ENCODE measurements at places on chromosomes 7 and 10.

- DNase-seq, result no peak
Observed at GRCh38 chr7:20358762-20359282, 28.1 kb downstream of the ITGB8 start.

GRCh38 chr7:134740376-134740775 is 39.1 kb upstream of the CALD1 start:
- DNase-seq, result no peak

DNA sequence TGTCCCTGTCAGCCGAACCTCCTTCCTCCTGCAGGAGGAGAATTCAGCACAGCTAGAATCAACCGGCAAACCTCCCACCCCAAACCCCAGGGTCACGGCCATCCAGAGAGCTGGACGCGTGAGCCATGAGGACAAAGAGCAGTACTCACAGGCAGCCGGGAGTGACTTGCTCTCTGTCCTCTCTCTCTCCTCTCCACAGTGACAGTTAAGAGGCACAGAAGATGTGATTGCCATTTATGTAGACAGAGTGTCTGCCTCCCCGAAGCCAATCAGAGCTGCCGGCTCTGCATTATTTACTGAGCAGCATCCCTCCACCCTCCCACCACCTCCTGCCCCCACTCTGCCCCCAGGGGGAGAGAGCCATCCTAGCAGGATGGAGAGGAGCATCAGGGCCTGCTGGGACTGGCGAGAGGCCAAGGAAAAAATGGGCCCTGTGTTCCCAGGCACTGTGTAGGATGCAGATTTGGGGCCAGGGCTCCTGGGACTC is 4.3 kb downstream of the DDC start:
- no peak for DNase-seq

DNA sequence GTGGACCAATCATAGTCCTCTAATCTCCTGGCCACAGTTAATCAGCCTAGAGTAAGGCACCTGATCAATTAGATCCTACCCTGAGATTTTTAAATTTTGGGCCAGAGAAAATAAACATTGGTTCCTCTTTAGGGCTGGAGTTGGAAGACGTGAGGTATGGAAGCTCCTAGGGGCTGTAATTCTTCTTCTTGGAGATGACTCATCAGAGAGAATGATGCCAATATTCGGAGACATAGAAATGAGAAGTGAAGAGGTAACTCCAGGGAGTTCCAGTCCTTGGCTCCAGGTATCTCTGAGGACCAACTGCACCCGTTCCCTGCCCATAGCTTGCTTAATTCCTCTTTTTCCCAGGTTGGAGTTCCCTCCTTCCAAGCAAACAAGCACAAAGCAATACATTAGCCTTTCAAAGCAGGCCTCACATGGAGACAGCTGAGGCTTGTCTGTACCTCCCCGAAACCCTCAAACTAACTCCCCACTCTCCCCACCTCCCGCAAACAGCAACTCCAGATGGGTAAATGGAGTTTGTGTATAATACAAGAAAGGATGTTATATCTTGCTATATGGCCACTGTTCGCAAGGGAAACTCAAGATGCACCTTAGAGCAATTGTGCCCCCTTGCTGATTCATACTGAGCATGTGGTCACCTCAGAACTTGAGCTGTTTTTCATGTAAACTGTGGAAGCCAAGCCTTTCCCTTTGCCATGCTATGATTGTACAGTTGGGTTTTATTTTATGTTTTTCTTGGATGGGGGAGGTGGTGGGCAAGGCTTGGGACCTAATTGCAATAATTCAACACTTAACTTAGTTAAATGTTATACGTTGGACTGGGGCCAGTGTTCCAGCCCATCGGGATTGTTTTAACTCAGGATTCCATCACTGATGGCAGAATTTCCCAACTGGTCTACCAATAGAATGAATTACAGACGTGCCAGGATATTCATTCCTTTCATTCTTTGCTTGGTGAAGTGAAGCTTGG is 29.3 kb downstream of the PIK3AP1 start:
- DNase-seq, result no peak

DNA sequence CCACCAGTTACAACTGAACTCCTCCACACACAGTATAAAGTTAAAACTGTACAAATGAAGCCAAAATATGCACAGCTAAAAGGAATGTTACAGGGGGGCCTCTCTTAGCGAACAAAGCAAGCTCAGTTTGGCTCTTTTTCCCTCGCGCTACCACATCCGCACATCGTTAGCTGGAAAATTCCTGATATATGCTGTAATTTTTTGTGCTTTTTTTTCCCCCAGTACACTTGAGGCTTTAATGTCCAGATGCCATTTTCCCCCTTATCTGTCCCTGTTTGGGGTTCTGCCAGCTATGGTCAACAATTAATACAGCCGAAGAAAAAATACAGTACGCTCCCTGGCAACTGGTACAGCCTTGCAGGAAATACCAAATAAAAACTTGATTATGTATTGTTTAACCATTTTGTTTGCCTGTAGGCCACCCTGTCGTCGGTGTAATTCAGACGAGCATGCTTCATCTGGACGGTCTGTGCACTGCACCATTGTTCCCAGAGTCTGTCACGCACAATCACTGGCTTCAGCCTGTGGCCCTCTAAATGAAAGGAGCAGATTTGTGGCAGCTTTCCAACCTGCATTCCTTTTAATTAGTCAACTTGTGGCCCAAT is 108.1 kb upstream of the FAM133B start:
- DNase-seq, result no peak

DNA sequence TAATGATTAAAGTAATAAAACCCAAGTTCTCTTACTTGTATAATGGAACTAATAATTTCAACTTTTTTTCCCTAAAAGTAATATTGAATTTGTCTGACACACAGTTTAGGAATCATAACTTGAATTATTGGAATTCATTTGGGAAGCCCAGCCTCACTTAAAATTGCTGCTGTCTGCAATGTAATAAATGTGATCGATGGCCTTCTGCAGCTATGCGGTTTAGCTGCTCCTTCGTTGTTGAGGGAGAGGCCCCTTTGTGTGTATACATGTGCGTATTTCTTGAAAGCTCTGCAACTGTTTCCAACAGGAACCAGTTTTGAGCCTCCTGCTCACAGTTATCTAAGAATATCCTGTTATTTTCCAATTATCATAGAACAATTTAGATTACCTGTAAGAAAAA is 152.5 kb downstream of the AKR1D1 start:
- no peak for DNase-seq

GRCh38 chr10:60130130-60130579 is 223.8 kb upstream of the CCDC6 start:
- no peak for DNase-seq

- no peak for DNase-seq
Observed at GRCh38 chr10:670990-671389, 18.5 kb downstream of the DIP2C start.

- no peak for DNase-seq
Observed at GRCh38 chr7:116672596-116673456, 830 bp downstream of the MET start.

DNA sequence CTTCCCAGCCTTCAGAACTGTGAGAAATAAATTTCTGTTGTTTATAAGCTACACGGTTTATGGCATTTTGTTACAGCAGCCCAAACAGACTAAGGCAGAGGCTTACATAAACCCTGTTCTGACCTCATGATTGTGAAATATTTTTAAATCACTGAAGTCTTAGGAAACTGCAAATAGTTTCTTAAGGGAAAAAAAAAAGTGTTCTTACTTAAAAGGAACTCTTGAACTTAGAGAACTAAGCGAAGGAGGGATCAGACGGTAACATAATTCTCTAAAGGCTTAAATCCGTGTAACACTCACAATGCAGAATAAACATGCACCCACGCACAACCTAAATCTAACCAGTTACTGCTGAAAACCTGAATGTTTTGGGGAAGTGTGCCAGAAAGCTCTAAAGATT is 749.1 kb upstream of the LRRTM3 start:
- no peak for DNase-seq

DNA sequence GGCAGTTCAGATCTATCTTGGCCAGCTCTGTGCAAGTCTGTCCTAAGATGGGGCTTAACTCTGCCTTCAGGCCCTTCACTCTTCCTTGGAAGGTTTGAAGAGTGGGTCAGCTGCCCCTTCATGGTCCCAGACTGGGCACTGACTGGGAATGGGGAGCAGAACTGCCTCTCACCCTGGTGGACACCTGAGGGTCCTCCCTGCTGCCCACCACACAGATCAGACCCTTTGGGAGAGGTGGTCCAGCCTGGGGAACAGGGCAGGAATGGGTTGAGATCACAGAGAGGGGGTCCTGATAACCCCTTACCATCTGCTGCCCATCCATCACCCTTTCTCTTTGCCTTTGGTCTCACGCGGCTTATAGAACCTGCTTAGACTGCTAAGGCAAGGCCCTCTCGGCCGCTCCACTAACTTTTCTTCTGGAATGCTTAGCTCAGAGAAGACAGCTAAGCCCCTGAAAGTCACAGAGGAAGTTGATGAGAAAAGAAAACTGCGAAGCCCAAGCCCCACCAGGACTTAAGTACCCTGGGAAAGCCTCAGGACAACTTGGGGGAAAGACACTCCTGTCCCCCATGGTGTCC is 402 bp upstream of the CDHR1 start:
- no peak for DNase-seq

DNA sequence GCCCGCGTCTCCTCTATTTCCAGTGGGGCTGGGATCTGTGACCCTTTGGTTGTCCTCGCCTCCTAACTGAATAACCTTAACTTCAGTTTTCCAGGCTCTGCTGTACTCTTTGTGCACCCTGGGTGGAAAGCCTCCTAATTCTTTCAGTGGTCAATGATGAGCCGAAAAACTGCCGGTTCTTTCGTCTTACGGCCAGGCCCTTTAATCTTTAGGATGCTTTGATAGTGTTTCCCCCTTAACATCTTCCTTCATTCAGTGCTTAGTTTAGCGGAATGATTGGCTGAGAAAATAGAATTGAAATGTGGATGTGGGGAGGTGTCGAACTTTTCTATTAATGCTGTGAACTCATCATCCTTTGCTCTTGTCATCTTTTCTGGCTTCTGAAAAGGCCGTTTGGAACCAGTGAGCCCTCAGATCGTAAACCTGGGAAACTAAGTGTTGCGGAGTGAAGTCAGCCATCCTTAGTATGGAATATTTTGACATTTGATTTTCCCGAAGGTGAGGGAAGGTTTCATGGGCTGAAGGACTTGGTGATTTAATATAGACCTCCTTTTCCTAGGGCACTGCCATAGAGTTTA is 847 bp downstream of the GARS1 start:
- no peak for DNase-seq

- no peak for DNase-seq
Observed at GRCh38 chr7:126177782-126178181, 1075.0 kb downstream of the GRM8 start.

DNA sequence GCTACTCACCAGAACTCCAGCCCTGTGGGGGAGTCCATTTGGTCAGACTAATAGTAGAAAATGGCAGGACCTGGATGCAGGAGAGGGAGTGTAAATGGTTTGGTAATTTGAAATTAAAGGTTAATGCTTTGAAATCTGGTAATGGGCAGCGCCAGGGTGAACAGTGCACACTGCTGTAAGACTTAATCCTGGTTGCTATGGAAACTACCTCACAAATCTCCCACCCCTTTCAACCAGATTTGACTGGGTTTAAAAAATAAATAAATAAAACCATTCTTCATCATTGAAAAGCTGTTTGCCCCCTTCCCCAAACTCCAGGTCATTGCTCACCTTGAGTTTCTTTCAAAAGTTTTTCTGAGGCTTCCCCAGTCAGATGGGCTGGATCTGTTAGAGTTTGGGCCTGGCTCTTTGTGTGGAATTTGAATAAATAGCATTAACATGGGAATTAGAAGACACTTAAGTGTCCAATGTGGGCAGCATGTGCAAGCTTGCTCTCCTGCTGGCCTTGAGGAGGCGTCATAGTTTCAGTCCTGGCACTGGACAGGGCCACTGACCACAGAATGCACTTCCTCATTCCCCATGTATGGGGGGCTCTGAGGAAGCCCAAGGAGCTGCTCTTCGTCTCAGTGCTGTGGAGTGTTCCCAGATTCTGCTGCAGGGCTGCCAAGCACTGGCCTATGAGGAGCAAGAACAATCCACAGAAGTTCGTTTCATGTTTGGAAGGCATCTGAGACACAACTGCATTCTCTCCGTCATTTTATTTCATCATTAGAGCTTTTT is 90.7 kb downstream of the LRRC4 start:
- no peak for DNase-seq

DNA sequence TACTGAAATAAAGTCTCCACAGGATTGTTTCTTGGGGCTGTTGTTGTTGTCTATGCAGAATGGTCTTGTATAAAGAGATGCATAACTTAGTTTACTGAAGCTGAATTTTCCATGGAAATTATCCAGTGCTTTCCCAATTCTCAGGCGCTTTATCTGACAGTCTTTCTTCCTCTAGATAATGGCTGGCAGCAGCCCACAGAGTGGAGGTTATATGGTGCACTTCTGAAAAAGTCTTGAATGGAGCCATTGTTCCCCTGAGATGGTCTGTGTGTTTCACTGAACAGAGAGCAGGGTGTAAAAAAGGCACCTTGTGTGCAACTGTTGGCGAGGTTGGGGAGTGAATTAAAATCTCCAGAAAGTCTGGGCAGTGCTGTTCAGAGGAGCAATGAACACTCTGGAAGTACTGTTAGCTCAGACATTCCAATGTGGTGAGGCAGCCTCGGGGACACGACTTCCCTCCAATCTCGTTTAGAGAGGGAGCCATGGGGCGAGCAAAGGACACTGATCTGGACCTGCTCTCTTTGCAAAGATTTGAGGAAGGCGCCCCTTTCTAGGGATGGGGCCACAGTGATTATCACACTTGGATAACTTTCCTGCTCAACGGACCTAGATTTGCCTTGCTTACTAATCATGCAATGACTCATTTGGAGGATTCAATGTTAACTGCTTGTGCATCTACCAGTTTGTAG is 2.0 kb upstream of the PLCE1 start:
- DNase-seq, result no peak

- no peak for DNase-seq
Observed at GRCh38 chr10:114519306-114519669, 115.0 kb upstream of the AFAP1L2 start.

GRCh38 chr10:113111900-113112853 is 162.1 kb downstream of the TCF7L2 start:
- no peak for DNase-seq

DNA sequence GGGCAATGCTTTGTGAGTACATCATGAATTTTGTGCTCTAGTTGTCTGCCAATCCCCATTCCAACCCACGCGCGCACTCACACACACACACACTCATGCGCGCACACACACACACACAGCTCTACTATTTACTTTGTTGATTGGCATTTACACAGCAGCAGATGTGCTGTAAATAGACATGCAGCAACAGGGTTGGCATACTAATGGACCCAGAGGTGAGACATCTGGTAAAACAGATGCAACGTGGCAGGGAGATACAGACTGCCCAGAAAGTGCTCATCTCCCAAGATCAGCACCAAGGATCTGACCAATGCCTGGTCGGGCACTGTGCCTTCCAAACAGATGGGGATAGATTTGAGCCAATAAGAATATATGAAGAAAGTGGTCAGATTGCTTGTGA is 873.0 kb downstream of the SORCS3 start:
- no peak for DNase-seq

- DNase-seq, result no peak
Observed at GRCh38 chr7:51080622-51081269, 235.9 kb downstream of the COBL start.

GRCh38 chr7:50685135-50686065 is 97.3 kb downstream of the GRB10 start:
- DNase-seq, result no peak

All from effector CD8-positive, alpha-beta T cell (primary cell).